Activated CD8-positive, alpha-beta T cell treated with anti-CD3 and anti-CD28 coated beads, Interleukin-2, amount 10 ng/mL, durations not matched to agents 7 days and 5 days (primary cell): ENCODE measurements at places on chromosomes 3 and 15. TPM values are rescaled to one million over a fixed set of nuclear protein-coding genes. Genes with fewer than 3 reads are reported as not detected.

DNA sequence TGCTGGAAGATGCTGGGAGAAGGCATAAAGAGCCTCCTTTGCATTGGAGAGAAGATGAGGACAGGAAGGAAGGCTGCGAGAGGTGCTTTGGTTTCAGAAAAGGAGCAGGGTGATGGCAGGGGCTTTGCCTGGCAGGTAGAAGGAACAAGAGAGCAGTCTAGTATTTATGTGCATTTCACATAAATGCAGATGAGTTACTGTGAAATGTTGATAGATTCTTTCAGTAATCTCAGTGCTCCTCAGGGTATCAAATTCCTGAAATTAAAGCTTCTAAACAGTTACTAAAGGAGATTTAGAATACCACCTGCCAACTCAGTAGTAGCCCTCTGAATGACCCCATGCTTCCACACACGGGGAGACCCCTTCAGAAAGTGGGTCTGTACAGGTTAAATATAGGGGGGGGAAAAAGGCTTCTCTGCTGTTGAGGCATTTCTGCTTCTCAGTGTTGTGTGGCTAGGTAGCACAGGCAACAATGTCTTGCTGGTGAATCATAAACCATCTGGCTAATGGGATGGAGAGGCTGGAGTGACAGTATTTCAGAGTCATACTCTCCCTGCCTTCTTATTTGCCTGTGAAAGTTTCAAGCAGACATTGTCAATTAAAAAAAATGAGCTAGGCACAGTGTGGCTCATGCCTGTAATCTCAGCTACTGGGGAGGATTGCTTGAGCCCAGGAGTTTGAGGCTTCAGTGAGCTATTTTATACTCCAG, 14.3 kb upstream of the FBXL22 start:
- DNase-seq: no peak

DNA sequence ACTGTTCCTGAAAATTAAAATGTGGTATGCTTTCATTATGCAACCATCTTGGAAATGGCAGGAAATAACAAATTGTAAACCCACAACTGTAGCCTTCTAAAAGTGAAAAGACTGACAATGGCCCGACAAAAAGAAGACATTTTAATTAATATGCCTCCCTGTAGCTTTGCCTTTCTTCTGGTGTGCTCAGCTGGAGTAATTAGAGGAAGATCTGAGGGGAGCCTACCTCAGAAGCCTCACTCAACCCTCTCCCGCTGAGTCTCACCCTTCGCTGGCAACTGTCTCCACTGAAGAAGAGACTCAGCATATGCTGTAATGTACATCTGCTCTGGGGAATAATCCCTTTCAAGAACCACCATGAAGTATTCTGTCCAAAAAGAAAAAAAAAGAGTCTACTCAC, 104.7 kb upstream of the SETMAR start:
- no peak for DNase-seq

DNA sequence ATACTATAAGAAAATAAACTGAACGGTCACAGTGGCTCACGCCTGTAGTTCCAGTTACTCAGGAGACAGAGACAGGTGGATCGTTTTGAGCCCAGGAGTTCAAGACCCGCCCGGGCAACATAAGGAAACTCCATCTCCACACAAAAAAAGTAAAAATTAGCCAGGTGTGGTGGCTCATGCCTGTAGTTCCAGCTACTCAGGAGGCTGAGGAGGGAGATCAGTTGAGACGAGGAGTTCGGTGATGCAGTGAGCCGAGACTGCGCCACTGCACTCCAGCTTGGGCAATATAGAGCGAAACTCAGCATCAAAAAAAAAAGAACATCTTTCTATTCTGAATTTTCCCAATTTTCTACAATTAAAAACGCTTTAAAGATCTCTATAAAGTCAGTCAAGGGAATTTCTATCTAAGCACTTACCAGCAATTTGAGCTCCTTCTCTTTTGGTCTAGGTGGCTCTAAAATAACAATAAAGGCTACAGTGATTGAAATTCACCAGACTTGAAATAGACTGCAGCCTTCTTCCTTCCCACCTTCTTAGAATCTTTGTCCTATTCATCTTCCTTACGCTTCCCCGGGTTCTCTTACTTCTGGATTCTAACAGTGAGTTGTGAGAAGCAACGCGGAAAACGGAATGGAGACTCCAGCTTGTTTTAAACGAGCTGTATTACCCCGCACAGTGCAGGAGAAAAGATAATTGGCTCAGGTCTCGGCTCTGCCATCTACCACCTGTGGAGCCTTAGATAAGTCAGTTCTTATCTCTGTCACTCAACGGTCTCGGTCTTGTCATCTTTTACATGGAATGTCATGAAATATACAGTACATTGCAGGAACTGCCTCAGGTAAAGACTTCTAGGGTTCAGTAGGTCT, 812 bp upstream of the SEC62 start:
- DNase-seq: no peak

GRCh38 chr15:89361451-89362202, 27.0 kb upstream of the POLG start:
- DNase-seq: peak; percentile 70

DNA sequence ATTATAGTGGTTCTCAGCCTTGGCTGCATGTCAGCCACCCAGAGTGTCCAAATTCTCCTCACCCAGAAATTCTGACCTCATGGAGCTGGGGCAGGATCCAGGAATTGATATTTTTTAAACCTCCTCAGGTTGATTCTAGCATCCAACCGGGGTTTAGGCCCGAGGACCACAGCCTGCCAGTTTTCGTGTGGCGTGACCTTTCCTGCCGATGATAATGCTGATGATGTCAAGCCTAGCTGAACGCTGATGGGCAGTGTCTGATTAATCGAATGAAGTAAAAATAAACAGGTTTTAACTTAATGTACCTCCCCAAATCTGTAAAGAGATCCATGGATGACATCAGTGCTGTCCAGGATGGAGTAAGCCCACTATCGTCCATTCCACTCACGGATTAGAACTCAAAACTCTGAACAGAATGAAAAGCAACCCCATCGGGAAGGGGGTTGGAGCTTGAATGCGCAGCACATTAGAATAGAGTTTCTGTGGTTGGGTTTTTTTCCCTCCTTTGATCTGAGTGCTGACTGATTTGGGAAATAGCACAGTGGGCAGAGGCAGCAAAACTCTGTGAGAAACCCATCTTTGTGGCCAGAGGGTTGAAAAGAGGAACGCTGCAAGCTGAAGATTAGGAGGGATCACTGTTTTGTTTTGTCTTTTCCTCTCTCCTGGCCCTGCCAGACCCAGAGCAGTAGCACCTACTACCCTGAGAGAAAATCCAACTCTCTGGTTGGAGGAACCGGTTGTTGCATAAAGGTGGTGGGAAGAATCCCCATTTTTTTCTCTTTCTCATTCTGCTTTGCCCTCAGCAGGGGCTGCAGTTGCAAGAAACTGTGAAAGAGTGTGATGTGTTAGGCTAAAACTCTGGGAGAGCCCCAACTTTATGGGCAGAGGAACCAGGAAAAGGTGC, 153.9 kb downstream of the APBA2 start:
- DNase-seq: peak; percentile 46

- no peak for DNase-seq
These were observed 1045.0 kb downstream of the NTRK3 start for GRCh38 chr15:87211547-87211946.

GRCh38 chr3:182382112-182382857, 411.0 kb upstream of the ATP11B start:
- DNase-seq: no peak

DNA sequence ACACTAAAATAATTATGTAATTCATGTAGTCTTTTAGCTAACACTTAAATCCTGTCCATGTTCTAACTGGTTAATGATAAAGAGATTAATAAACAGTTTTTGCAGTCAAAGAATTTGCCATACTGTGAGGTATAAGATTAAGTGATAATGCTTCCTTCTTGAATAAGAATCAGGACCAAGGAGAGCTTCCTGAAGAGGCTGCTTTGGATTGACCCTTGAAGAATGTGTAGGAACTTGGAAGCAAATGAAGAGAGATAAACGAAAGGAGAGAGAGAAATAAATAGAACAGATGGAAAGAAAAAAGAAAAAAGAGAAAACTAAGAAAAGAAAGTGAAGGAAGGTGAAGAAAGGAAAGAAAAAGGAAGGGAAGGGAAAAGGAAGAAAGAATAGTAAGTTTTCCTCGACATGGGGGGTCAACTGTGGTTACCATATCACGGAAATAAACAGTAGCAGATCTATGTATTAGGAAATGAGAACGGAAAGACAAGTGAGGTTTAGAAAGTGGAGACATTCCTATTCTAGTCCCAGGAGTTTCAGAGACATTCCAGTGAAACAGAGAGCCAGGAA, 539.8 kb downstream of the FGF12 start:
- no peak for DNase-seq

GRCh38 chr3:126256251-126256650, 75.9 kb upstream of the ALDH1L1 start:
- DNase-seq: no peak

GRCh38 chr15:29681946-29682345, 140.3 kb downstream of the TJP1 start:
- DNase-seq: no peak

DNA sequence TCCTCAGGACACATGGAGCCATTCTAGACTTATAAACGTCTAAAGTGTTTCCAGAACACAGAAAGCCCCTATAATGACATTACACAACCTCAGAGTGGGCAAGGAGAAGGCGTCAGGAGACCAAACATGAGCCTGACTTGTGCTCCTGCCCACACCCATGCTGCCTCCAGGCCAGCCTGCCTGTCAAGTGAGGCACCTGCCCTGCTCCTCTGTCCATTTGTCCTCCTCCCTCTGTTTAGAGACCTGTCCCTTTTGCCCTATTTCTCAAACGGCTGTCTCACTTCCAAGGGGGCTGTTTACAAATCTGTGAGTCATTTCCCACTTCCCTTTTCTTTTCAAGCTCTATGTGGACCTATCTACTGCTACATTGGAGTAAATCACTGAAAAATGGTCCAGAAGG, 21.0 kb downstream of the ZDHHC3 start:
- no peak for DNase-seq

DNA sequence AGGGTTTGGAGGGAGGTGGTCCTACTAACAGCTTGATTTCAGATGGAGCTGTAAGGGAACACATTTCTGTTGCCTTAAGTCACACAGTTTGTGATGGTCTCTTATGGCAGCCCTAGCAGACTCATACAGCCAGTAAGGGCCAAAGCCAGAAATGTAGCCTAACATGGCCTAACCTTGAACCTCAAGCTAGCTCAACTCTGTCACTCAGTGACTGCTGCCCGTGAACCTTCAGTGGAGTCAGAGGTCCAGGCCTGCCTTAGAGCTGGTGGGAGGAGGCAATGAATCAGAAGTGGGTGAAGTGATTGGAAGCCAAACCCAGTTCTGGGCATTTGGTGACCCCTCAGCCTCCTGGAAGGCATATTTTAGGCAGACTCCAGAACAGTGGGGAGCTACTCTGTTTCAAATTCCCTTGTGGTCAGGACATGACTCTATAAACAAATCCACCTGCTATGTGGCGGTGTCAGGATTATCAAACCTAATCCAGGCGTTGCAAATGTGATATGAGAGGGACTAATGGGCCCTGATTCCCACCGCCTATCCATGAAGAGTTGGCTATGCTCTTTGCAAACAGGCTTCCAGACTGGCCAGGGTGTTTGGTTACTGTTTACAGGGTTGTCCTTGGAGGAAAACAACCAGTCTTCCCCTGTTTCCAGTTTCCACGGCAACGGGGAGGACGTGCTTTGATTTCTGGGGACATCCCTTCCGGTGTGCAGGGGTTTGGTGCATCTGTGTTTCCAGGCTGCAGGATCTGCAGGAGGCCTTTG, 105.9 kb upstream of the AGBL1 start:
- no peak for DNase-seq

DNA sequence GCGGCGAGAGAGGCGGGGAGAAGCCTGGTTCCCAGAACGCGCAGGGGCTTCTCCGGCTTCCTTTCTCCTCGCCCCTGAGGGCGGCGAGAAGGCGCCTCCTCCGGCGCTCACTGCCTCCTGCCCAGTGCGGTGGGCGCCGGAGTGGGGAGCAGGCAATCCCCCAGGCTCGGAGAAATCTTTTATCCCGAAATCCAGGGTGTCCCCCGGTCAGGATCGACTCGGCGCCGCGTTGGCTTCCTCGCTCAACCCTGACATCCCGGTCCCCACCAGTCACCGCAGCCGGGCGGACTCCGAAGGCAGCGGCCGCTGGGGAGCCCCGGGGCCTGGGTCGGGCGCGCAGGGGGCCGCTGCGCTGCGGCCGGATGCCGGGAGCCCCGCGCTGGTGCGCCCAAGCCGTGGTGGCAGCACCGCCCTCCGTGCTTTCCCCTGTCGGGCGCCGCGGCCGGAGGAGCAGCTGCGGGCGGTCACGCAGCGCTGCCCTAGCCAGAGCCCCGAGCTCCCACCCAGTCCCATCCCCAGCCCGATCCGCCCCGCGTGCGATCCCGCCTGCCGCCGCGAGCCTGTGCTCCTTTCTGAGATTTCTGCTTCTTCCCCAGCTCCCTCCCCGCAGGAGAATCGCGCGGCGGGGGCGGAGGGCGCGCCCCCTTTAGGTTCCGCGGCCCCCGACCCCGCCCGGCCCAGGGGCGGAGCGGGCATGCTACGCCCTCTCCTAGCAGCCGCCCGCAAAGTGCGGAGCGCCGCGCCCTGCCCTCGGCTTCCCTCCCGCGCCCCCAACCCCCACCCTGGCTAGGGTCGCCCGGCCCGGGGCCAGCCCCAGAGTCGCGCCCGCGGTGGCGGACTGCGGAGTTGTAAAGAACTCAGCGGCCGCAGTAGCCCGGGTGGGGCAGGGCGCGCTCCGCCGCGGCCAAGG, 683 bp upstream of the CACNA2D3 start:
- no peak for DNase-seq

GRCh38 chr3:16668776-16669545, 63.7 kb upstream of the DAZL start:
- DNase-seq: no peak

GRCh38 chr3:197955892-197956477, 4.0 kb upstream of the LMLN start:
- DNase-seq: no peak

The SH2D7 gene
- 0.29 TPM for total RNA-seq

The MOBP gene
- total RNA-seq: not detected

The C3orf70 gene
- total RNA-seq: not detected

The GRAMD1C gene
- total RNA-seq: 1.1 TPM

The DUOXA2 gene
- total RNA-seq: not detected

The C3orf22 gene
- total RNA-seq: not detected

The RAB27A gene
- total RNA-seq: 105 TPM

The GFM1 gene
- total RNA-seq: 40.4 TPM

The UACA gene
- 3.3 TPM for total RNA-seq
